Central memory CD8-positive, alpha-beta T cell (primary cell): ENCODE measurements at places on chromosomes 11 and 22.

- DNase-seq: no peak
Observed at GRCh38 chr22:29833392-29833965, 4.6 kb downstream of the ASCC2 start.

- no peak for DNase-seq
Observed at GRCh38 chr11:6360183-6360582, 30.1 kb upstream of the SMPD1 start.

DNA sequence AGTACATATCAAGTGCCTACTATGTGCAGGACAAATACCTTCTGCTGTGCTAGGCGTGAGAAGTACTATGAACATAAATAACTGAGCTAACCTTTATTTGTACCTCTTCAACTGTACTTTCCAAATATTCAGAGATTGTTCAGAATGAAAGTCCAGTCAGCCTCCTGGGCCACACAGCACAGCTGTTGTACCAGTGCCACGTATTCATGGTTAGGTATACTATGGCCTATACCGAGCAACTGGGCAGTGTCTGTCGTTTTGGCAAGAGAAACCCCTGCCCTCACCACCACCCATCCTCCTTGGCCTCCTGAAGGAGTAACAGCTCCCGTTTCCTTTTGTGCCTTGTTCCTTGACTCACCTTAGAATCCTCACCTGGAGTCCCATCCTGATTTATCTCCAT is 53.0 kb downstream of the RASSF10 start:
- DNase-seq: no peak

GRCh38 chr22:20131597-20131858 is at the start of gene ZDHHC8:
ZDHHC8 (plus strand) TSS chr22:20131804; CDS start chr22:20131948, 144 bp downstream.
- DNase-seq: no peak

- DNase-seq: no peak
Observed at GRCh38 chr11:74579577-74580270, 12.7 kb upstream of the POLD3 start.

DNA sequence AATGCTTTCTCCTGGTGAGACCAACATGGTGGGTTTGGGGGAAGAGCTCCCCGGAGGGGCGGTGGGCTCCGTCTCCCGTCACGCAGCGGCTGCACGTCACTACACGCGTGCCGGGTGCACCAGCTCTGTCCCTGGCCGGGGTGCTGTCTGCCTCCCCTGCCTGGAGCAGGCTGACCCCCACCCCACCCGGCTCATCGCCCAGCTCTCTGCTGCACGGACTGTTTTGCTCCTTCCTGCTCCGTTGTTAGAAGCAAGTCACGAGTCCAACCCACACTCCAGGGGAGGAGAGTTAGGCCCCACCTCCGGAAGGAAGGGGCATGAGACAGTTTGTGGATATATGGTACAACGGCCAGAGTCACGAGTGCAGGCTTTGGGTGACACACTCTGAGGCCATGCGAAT is 364.9 kb downstream of the BRD1 start:
- no peak for DNase-seq

DNA sequence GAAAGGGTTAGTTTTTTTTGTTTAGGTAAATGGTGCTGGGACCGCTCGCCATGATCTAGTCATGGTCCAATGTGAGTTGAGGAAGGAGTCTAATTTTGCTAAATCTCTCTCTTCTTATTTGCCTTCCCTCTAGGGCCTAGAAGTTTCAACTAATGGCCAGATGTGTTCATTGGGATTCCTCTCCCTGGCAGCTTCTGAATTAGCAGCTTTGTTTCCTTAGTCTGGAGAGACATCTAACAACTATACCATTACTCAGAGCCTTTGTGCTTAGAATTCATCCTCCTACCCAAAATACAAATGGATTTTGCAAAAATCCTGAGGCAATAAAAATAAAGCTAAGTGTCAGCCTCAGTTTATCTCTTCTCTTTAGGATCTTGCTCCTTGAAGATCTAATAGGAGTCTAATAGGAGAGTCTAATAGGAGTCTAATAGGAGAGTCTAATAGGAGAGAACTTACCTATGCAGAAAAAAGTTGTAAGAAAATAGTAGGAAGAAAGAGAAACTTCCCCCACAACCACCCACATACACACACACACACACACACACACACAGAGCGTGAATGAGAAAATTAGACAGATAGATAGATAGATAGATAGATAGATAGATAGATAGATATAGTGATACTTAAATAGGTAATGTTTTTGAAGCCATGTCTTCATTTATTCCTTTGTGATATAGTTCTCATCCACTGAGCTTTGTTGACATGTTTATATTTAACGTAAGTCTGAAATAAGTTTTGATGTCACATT is 980.5 kb upstream of the CNTN5 start:
- no peak for DNase-seq

GRCh38 chr11:7673724-7674434 is 579 bp upstream of the CYB5R2 start:
- DNase-seq: no peak
